NCI-H345 (cell line): ENCODE measurements at places on chromosomes 6 and 20.

- DNase-seq, result no peak
Measured at GRCh38 chr20:10758446-10758845, 84.6 kb upstream of the JAG1 start.

DNA sequence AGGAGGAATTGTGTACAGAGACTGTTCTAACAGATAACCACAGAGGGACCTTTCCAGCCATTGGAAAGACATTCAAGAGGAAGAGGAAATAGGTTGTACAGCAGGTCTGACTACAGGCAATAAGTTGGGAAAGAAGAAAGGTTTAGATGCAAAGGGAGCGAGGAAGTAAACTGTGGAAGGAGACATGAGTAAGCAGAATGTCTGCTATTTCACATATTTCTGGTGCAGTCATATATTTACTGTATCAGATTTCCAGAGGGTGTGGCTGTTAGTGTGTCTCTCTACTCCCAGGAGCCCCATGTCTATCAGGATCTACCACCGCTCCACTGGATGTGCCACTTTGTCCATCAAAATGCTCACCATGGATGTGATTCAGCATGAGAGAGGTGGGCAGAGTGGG lies 25.9 kb downstream of the MRS2 start:
- DNase-seq, result no peak

- DNase-seq, result no peak
Measured at GRCh38 chr6:12725263-12725662, 8.7 kb downstream of the PHACTR1 start.

DNA sequence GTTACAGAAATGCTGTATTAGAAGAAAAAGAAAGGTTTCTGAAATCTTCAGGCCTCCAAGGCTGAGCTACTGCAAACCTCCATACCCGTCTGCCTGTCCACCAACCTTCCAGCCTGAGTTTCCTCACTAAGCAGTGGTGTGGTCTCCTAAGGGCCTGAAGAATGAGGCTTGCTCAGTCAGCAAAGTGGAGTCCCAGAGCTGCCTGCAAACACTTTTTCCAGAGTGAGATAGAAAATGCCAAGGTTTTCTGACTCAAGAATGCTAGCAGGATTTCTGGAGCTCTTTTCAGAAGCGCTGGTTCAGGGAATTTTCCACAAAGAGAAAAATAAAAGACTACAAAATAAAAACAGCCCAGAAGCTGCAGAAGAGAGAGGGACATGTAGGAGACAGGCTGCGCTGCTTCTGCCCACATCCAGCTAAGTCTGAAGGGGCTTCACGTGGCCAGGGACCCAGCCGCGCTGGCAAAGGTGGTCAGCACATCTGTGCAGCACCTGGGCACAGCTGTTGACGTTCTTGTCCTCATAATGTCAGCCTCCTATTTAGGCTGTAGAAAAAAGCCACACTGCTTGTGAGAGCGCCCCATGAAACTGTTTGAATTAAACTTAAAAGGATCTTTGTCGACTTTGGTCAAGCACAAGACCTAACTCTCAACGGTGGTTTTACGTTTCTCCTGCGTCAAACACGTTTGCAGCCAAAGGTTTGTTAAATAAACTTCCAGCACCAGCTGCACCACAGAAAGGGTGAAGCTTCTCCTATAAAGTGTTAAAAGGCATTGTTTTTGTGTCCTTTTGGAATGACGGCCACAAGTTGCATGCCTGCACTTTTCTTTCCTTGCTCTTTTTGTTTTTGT lies 209.0 kb downstream of the THBS2 start:
- no peak for DNase-seq

GRCh38 chr6:29813066-29813465 lies 14.6 kb upstream of the HLA-G start:
- DNase-seq, result no peak

GRCh38 chr20:23048283-23049200 lies 930 bp downstream of the THBD start:
- peak; percentile 68 for DNase-seq

GRCh38 chr6:140538926-140539325 lies 1164.5 kb upstream of the CITED2 start:
- DNase-seq, result no peak

DNA sequence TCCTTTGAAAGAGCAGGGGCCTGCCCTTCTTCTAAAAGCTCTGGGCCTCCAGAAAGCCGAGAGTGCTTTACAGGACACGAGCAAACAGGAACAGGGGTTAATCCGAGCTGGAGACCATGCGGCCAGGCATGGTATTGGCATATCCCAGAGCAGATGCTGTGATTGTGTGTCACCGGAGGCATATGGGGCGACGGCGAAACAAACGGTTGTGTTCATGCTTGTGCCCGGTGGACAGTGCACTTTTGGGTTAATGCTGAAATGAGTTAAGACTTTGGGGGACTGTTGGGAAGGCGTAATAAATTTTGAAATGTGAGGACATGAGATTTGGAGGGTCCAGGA lies 1088.7 kb upstream of the DEFB115 start:
- DNase-seq, result no peak

GRCh38 chr6:40956936-40957335 lies 82.1 kb downstream of the UNC5CL start:
- DNase-seq, result no peak

GRCh38 chr20:61935926-61936700 lies 129.6 kb downstream of the TAF4 start:
- DNase-seq, result no peak

GRCh38 chr6:84696166-84696565 lies 68.2 kb downstream of the TBX18 start:
- no peak for DNase-seq

DNA sequence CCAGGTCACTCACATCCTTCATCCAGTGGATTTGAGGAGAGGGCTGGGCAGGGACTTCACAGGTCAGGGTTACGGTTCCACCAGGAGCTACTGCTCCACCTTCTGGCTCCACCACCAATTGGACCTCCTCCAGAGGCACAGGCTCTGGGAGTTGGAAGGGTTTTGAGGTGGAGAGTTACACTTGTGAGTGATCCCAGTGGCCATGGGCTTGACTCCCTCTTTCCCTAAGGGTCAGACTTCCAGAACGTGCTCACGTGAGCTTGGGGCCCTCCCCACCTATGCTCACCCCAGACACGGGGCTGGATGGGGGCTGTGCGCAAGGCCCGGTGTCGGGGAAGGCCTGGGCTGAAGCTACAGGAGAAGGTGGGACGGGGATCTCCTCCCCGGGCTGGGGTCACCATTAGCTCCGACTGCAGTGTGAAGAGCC lies 1.5 kb downstream of the AGER start:
- DNase-seq, result no peak

DNA sequence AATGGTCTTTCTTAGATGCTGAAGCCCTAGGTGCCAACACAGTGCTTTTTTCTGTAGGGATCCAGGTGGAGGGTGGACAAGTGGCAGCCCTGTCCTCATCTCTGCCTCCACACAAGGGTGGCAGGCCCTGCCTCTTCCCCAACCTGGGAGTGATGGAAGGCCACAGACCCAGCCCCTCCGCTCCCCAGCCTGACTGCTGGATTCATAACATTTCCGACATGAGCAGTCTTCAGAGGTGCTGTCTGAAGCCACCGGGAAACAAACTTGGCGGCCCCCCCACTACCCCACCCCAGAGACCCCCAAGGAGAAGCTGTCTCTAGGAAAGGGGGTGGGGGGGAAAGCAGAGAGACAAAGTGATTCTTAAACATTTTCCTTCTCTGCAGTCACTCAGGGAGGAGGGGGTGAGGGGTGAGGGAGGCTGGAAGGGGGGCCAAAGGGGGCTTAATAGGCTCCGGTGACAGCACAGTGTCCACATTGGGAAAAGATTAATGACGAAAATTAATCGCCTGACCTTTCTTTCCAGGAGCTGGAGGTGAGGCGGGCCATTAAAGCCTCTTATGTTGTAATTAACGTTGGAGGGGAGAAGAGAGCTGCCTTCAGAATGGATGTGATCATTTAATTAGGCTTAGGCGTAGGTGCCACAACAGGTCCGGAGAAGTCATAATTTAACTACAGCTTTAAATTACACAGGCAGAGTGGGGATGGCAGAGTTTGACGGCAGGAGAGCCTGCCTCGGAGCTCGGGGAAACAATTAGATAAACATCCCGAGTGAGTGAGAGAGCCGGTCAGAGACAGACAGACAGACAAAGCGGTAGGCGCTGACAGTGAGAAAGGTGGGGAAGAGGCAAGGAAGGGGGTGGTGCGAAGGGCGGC lies 76.8 kb upstream of the FOXP4 start:
- no peak for DNase-seq

- DNase-seq, result no peak
Measured at GRCh38 chr6:86820750-86821149, 116.6 kb upstream of the HTR1E start.

GRCh38 chr20:17935186-17935585 lies 33.4 kb downstream of the SNX5 start:
- no peak for DNase-seq

GRCh38 chr20:37226889-37227288 lies 34.7 kb downstream of the GHRH start:
- no peak for DNase-seq

DNA sequence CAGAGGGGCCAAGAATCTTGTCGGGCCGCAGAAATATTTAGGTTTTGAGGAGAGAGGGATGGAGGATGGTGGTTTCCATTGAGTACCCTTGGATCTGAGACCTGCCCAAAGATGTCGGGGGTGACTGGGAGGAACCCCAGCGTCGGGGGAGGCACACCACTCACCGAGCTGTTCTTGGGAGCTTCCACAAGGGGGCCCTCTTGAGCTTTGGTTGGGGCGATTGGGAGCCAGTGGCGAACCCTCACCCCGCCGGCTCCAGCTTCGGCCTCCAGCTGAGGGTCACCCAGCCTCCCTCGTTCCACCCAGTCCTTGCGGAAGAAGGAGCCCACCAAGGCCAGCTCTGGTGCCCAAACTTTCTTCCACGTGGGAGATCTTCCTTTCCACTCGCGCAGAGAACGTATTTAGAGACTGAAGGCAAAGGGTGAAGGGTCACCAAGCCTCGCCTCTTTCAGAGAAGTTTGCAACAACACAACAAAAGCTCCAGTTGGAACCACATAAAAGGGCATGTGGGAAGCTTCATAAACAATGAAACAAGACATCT lies 33.6 kb downstream of the APCDD1L start:
- no peak for DNase-seq

- no peak for DNase-seq
Measured at GRCh38 chr6:12345694-12346058, 55.5 kb downstream of the EDN1 start.

GRCh38 chr20:42309050-42309449 lies 690.9 kb upstream of the CHD6 start:
- DNase-seq, result peak; percentile 99

GRCh38 chr20:21681234-21681921 lies 24.1 kb upstream of the PAX1 start:
- no peak for DNase-seq
